GM19239 (cell line): ENCODE measurements at places on chromosomes 2 and 18.

DNA sequence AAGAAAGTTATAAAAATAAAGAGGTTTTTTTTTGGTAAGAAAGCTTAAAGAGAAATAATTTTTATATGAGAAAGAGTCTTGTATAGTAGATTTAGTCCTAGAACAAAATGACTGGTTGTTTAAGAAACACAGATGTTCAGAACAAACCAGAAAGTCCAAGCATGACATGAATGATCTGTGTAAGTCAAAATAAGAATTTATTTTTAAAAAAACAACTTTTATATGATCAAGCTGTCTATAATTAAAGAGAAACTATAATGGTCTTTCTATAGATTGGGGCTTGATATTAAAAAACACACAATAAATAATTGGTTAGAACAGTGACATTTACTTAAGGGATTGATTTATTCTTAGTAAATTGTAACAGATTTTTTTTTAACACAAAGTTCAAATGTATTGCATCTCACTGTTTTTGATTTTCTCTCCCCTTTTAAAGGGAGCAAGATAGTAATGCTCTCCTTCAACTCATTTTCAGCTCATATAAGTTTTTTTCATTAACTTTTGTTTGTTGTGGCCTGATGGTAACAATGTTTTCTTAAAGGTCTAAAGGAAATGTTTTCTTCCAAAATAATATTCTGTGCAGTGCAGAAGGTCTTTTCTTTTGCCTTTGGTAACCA, 1256.8 kb downstream of the LRP1B start:
- no peak for DNase-seq

DNA sequence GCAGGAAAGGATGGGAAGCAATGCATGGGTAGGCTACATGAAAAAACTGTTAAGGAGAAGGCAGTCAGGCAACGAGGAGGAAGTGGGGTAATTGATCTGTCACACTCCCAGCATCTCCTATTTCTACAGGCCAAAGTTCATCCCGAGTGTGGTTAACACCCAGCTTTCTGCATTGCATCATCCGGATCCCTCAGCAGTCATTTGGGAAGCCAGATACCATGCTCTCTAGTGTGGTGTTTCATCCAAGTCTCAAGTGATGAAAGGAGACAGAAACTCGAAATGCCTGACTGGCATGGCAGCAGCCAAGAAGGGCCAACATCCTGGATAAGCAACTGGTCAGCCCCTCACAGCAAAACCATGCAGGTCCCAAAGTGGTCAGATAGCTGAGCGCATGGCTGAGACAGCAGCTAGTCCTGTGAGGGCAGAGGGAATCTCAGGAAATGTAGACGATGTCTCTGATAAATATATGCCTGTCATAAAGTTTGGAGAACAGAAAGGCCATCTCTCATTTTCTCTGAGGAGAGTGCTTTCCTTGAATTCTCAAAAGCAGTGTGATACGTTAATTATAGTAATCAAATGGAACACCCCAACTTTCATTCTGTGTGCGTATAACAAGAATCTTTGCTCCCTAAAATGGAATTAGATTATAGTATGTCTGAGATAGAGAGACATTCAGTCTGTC, 24.8 kb upstream of the HNRNPA3 start:
- DNase-seq: no peak

DNA sequence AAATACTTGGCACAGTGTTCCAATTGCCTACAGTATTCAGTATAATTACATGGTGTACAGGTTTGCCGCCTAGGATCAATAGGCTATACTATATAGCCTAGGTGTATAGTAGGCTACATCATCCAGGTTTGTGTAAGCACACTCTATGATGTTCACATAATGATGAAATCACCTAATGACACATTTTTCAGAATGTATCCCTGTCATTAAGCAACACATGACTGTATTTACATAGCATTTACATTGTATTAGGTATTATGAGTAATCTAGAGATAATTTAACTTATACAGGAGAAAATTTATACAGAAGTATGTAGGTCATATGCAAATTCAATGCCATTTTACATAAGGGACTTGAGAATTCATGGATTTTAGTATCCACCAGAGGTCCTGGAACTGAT, 35.4 kb downstream of the SCN7A start:
- no peak for DNase-seq

GRCh38 chr2:106107509-106108131, 86.5 kb downstream of the UXS1 start:
- DNase-seq: no peak

GRCh38 chr2:119028327-119029174, 86.6 kb downstream of the MARCO start:
- DNase-seq: no peak

GRCh38 chr2:29763371-29763770, 158.0 kb downstream of the ALK start:
- DNase-seq: no peak
